ENCODE measurements at places on chromosomes 3 and 15.

DNA sequence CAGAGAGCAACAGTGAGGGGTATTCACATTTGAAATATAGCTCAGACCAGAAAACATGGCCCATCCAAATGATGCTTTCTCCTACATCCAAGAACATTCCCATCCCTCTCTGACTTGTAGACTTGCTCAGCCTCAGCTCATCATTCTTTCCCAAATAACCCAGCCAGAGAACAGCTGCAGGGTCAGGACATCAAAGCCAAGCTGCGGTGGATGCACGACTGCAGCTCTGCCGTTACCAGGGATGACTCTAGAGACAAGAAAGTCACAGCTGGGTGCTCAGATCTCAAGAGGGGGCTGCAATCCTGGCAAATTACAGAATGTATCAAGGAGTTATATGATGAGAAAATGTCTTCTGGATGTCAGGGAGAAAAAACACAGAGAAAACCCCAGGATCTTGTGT lies 944.3 kb downstream of the NTRK3 start:
- no peak for DNase-seq

DNA sequence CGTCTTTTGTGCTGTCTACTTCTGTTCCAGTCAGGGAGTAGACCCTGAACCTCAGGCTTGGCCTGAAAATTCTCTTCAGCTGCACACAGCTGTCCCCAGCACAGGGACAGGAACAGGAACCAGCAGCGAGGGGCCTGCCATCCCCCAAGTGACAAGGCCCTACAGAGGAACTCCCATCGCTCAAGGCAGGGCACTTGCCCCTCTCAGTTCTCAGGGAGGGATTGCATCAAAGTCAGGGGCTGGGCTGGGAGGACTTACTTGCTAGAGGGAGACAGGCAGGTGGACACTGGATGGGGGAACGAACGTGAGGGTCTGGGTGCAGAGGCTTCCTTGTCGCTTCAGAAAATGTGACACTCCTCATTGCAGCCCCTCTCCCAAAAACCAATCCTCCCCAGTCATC lies 163.6 kb downstream of the CHSY1 start:
- DNase-seq: no peak

DNA sequence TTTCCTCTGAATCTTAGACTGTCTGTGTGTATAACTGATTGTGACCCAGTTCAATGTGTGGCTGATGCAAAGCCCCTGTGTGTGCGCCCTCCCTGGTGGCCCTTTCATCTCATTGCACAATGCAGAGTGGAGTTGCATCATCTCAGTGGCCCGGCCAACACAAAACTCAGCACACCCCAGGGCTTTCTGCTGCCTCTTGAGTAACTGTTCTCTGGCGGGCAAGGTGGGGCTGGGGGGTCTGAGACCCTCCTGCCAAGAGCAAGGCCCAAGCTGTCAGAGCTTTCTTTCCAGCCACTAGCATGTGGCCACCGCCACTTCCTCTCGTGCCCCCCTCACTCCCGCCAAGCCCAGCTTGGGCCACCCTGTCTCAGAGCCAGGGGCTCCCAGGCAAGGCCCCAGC lies 80.7 kb upstream of the ALDH1L1 start:
- no peak for DNase-seq

GRCh38 chr15:73600413-73601335 lies 32.5 kb downstream of the NPTN start:
- DNase-seq: no peak

- no peak for DNase-seq
These were observed 33.9 kb upstream of the XCR1 start for GRCh38 chr3:46061108-46061720.

DNA sequence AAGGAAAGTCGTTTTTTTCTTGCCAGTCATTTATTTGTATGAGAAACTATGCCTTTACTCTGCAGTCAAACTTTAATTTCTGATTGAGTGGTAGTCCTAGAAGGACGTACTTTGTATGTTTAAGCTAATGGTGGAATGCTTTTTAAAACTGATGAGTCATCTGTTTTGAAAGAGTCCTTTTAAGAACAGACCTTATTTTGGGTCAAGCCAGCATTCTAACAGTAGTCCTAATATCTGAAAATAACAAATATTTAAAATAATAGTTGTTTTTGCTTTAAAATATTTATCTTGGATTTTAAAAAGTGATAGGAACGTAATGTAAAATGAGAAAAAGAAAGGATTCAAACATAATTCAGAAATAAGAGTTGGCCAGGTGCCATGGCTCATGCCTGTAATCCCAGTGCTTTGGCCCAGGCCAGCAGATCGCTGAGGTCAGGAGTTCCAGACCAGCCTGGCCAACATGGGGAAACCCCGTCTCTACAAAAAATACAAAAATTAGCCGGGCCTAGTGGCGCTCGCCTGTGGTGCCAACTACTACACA lies 1.3 kb upstream of the LRRC58 start:
- no peak for DNase-seq

DNA sequence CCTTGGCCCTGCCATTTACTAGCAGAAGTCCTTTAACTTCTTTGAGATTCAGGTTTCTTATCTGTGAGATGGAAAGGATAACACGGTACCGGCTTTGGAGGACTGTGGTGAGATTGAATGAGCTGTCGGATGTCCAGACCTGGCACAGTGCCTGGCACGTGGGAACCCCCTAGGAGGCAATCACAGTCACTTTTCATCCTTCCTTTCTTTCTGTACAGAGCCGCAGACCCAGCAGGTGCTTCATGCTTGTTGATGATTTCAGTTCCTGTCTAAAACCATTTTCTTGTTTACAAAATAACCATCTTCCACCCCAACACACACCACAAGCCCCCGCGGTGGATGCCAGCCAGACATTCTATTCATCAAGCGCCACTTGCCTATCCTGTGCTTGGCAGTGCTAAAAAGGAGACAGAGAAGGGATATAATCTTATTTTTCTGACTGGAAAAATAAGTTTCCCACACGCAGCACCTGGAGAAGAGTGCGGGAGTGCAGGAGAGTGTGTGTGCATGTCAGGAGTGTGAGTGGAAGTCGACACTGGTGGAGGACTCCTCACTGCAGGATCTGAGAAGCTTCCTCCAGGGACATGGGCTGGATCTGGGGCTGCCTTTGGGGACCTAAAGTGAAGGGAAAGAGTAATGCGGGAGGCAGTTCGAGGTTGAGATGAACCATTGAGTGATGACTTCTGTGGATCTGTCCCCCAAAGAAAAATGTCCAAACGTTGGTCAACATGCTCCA lies 85.7 kb downstream of the ST6GAL1 start:
- DNase-seq: no peak

- DNase-seq: no peak
These were observed 19.0 kb upstream of the DMXL2 start for GRCh38 chr15:51641490-51642130.

GRCh38 chr3:8313560-8314267 lies 187.9 kb upstream of the LMCD1 start:
- no peak for DNase-seq

DNA sequence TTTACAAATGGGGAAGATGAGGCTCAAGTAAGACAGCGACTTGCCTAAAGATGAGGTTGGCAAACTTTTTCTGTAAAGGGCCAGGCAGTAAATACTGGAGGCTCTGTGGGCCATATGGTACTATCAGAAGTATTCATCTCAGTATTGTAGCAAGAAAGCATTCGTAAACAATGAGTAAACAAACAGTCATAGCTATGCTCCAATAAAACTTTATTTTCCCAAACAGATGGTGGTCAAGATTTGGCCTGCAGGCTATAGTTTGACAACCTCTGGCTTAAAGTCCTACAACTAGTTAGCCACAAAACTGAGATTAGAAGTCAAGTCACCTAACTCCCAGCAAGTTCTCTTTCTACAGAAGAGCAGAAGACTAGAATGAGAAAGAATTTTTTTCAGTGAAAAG lies 177.0 kb upstream of the NECTIN3 start:
- DNase-seq: no peak

DNA sequence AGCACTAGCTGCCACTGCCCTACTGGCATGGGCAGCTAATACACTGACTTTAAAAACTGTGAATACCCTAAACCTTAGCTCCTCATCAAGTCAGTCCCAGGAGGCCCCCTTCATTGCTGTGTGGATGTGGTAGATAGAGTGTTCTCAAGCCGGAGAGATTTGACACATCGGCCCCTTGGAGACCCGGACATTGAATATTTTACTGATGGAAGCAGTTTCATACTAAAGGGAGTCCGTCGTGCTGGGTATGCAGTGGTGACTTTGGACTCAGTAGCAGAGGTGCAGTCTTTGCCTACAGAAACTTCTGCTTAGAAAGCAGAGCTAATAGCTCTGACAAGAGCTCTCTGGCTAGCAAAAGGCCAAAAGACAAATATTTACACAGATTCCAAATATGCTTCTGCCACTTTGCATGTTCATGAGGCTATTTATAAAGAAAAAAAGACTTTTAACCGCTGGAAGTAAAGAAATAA lies 17.5 kb downstream of the CCR4 start:
- DNase-seq: no peak

DNA sequence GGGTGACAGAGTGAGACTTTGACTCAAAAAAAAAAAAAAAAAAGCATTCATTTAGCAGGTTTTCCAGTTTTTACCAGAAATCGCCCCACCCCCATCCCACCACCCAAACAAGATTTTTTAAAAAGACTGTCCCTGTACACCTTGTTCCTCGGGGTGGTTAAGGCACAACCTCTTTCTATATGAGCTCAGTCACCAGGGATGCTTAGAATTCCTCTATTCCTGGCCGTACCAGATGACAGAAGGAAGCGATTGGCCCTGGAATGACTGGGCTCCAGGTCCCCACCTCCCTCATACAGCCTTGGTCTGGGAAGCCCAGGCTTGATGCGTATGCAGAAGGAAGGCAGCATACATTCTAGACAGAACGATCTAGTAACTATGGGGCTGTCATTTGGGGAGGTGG lies 25.6 kb downstream of the IDH2 start:
- DNase-seq: no peak

DNA sequence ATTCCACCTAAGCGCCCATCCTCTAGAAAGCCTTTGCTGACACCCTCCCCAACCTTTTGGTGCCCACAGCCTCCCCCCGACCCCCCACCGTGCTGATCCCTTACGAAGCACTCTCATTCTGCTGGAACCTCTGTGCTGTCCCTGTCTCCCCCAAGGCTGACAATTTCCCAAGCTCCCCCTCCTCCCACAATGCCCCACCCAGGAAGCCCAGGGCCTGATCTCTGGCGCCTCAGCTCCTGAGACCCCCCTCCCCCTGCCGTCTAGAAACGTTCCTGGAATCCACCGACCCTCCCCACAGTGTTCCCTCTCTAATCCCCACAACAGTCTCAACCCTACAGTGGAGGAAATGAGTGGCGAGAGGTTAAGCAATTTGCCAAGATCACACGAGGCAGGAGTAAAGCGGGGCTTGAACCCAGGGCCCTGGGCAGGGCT lies 18.3 kb downstream of the MYL3 start:
- no peak for DNase-seq

DNA sequence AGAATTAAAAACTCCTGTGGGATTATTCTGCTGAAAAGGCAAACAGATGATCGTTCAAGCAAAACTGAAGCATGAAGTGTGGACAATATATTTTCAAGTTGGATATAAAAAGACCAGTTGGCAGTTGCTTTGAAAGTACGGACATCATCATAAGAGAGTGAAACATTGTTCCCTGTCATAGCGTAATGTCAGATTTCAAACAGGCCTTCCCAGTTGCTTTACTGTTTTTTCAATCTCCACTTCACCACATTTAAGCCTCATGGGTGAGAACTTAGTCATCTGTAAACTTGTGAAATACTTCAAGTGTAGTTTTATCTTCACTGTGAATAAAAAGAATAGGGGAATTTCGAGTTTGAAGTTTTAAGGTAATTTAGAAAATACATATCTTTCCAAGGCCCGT lies 435.1 kb upstream of the CNTN3 start:
- no peak for DNase-seq

DNA sequence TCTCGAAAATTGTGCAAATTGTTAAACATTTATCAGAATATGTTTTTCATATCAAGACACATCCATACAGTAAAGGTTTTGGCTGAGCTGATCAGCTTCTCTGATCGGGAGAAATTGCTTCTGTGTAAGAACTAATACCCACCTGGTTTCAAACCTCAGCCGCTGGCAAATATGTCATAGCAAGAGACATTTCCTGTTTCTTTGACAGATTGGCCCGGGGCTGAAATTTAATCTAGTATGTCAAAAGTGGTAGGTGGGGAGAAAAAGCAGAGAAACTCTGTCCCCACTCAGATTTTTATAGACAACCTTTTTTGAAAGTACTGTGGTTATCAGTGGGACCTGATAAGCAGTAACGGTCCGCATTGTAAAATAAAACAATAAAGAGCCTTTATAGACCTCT lies 88.8 kb upstream of the SLC24A5 start:
- no peak for DNase-seq

DNA sequence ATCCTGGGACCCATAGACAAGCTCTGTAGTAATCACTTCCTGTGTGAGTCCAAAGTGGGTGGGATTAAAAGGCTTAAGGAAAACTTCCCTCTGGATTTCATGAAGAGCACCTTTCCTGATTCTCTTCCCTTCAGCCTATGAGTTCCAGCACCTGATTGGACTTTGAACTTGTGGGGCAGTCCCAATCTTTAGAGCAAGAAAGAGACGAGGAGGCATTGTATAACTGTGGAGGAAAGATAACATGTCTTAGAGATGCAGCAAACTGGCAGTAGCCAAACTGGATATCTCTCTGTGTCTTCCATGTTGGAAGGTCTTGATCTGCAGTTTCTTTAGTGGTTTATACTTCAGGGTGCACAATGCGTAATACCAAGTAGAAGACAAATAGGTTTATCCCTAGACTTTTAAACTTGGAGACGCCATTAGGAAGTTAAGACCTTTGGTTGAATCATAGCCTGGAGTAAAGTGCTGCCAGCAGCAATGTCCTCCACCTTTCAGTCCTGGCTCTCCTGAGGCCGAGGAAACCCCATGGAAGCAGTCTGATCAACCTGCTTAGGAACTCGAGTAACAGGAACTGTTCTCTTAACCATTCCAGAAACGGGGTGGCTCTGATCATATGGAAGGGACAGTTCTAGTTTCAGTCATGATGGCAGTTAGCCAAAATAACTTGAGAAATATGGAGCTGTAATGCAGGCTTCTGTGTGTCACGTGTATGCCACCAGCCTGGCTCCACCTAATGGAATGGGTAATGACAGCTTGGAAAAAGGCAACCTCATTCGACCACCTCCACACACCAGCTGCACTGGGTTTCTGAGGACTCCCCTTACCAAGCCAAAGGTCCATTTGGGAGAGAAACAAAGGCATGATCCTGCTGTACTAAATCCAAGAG lies 4.7 kb downstream of the EIF1B start:
- DNase-seq: no peak
